ENCODE measurements at places on chromosomes 11 and 22. TPM values are rescaled to one million over a fixed set of nuclear protein-coding genes. Genes with fewer than 3 reads are reported as not detected.

The BTG4 gene
- 0.08 TPM for total RNA-seq

The MMP8 gene
- not detected for total RNA-seq

The OLFML1 gene
- total RNA-seq, result not detected

The PRR33 gene
- not detected for total RNA-seq

The SMC1B gene
- total RNA-seq, result 0.08 TPM

The TIMM10 gene
- 66.4 TPM for total RNA-seq

The MFRP gene
- total RNA-seq, result not detected

The PLAAT5 gene
- total RNA-seq, result 0.14 TPM

The KLHL35 gene
- total RNA-seq, result 1.5 TPM

The OR8D4 gene
- not detected for total RNA-seq

The ACRV1 gene
- not detected for total RNA-seq

The API5 gene
- total RNA-seq, result 117 TPM

All from kidney epithelial cell (primary cell).